ENCODE measurements at places on chromosomes 12 and 14. TPM values are rescaled to one million over a fixed set of nuclear protein-coding genes. Genes with fewer than 3 reads are reported as not detected.
A peak's percentile ranks its signal among the peaks of the same experiment; 100 is the strongest.

GRCh38 chr12:52052468-52053186 lies 1.4 kb downstream of the NR4A1 start:
- DNase-seq: no peak

GRCh38 chr14:79586989-79587598 lies 624.2 kb downstream of the DIO2 start:
- no peak for DNase-seq

GRCh38 chr12:26465419-26466097 lies 270.2 kb downstream of the SSPN start:
- no peak for DNase-seq

GRCh38 chr14:103680491-103681231 lies 34.6 kb downstream of the XRCC3 start:
- DNase-seq: no peak

GRCh38 chr14:74647678-74648461 lies 35.8 kb upstream of the LTBP2 start:
- DNase-seq: no peak

DNA sequence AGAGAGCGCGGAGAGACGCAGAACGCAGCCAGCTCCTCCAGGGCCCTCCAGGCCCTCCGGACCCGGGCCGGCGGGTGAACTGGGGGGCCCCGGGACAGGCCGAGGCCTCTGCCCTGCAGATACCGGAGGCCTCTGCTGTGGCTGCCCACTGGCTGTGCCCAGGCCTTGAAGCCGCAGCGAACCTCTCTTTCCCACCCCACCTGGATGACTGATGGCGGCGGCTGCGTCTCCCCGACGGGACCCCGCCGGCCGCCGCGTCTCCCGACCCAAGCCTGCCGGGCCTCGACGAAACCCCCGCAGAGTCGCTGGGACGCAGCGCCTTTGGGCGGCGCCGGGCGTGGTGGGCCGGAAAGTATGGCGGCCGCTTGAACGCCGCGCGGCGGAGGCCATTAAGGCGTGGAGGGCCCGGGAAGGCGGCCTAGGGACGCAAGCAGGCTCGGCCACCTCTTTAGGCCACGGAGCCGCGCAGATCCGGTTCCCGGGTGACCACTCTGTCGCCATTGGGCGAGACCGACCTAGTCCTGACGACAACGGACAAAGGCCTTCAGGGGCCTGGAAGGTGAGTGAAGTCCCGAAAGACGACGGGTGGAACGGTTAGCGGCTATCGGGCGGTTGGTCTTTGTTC lies 8.4 kb upstream of the ERGIC2 start:
- DNase-seq: no peak

GRCh38 chr14:72904840-72905561 lies 11.1 kb upstream of the DPF3 start:
- no peak for DNase-seq

DNA sequence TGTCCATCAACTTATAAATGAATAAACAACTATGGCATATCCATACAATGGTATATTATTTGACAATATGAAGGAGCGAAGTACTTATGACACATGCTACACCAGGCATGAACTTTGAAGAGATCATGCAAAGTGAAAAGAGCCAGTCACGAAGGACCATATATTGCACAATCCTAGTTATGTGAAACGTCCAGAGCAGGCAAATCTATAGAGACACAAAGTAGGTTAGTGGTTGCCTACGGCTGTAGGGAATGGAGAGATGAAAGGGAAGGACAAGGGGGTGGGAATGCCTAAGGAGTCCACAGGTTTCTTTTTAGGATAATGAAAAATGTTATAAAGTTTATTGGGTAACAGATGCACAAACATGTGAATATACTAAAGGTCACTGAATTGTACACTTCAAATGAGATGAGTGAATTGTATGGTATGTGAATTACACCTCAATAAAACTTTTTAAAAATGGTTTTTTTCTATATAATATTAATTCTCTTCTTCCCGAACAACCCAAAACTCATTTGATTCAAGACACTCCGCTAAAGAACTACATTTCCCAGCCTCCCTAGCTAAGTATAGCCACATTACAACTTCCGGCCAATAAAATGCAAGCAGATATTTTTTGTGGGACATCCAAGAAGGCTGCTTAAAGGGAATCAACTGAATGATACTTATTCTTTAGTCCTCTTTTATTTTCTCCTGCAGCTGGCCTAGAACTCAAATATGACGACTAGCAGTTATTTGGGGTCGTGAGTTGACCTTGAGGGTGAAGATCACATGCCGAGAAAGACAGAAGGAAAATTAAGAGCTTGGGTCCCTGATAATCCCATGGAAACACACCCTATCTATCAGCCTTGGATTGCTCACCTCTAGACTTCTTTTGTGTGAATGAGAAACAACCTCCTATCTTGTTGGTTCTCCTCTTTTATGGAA lies 187.2 kb downstream of the TTC8 start:
- DNase-seq: no peak

GRCh38 chr14:28494196-28494595 lies 272.4 kb upstream of the FOXG1 start:
- no peak for DNase-seq

DNA sequence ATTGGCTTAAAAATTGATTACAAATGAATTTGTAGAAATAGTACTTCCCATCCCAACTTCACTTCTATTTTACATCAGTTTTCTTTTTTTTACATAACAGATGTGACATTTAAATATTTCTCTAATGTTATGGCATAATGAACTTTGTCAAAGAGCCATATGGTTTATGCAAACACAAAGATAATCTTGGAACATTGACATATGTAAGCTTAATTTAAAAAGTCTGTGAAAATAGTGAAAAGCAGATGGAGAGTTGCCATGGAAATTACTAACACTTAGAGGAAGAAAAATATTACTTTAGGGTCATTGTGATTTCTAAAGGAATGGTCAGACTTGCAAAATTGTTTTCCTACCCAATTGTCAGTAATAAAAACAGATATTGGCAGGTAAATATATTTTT lies 232.4 kb downstream of the AEBP2 start:
- DNase-seq: no peak

DNA sequence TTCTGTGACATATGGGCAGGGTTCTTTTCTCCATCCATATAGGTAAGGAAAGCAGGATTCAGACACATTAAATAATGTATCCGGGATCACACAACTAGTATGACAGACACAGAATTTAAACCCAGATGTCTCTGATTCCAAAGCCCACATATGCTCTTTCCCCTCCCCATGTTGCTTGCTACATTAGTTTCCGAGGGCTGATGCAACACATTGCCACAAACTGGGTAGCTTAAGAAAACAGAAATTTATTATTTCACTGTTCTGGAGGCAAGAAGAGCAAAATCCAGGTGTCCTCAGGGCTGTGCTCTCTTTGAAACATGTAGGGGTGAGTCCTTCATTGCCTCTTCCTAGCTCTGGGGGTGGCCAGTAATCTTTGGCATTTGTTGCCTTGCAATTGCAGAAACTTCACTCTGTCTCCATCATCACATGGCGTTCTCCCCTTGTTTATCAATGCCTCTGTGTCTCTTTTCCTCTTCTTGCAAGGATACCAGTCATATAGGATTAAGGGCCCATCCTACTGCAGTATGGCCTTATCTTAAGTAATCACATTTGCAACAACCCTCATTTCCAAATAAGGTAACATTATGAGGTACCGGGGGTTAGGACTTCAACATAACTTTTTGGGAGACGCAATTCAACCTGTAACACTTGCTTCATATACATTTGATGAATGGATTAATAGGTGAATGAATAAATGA lies 83.0 kb upstream of the CCND2 start:
- DNase-seq: no peak

DNA sequence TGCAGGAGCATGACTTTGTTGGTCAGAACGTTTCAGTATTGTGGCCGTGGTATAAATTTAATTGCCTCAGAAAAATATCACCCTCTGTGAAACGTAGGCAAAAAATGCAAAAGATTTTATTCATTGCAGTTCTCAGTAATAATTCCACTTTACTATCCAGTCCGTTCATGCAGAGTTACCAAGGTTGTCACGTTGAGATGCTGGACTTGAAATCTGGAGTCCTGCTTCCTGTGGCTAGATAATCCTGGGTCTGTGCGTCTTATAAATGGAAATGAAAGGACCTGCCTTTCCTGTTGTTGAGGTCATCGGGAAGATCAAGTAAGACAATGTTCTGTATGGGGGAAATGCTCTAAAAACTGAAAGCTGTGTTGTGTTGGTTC lies 1.3 kb upstream of the AVPR1A start:
- DNase-seq: no peak

- no peak for DNase-seq
These were observed 33.3 kb downstream of the RAD52 start for GRCh38 chr12:916240-916639.

DNA sequence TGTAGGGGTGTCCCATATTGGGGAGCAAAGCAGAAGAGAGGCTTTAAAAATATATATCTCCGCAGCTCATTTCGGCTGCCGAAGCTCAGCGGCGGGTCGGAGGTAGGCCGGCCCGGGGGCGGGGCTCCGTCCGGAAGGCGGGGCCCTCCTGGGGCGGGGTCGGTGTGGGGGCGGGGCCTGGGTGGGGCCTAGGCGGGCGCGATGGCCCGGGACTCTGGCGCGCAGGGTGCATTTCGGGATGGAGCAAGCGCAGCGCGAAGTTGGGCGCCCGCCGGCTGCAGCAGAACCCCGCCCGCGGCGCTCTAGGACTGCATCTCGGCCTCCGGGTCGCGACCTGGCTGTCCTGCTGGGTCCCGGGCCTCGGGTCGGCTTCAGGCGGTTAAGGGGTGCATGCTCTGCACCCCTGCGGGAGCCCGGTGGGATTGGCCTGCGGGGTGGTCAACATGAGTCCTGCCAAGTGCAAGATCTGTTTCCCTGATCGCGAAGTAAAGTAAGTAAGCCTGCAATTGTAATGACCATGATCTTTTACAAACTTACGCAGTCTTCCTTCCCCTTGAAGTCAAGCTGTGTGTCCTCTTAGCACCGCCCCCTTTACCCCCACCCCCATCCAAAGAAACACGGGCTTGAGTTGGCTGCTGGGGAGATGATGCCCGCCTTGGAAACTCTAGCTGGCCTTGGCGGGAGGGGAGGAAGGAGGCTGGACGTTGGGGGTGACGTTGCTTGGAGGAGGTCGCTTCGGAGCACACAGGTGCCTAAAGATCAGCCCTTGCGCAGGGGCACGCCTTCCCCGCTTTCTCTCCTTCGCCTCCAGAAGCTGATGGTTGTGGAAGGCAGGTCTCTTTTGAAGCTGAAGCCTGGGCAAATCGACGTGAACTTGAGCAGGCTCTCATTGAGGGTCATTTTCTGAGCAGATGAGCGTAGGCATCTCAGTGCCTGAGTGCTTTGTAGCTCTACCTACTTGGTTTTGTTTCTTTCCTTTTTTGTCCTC lies 38.4 kb downstream of the ACACB start:
- no peak for DNase-seq

- no peak for DNase-seq
These were observed 1.8 kb downstream of the C1R start for GRCh38 chr12:7090222-7090998.

DNA sequence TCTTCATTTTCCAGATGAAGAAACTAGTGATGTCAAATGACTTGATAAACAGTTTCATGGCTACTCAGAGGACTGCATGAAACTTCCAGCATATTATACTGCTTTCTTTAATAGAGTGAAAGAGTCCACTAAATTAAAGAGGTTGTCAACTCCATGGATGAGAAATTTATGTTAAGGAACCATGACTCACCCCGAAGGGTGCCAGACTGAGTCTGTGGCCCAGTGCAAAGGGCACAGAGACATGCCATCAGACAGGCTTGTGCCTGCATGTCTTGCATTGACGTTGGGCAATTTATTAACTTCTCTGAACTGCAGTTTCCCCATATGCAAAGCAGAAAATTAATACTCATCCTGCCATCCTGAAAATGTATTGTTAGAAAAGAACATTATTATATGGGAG lies 382.4 kb downstream of the APAF1 start:
- DNase-seq: peak; percentile 22

DNA sequence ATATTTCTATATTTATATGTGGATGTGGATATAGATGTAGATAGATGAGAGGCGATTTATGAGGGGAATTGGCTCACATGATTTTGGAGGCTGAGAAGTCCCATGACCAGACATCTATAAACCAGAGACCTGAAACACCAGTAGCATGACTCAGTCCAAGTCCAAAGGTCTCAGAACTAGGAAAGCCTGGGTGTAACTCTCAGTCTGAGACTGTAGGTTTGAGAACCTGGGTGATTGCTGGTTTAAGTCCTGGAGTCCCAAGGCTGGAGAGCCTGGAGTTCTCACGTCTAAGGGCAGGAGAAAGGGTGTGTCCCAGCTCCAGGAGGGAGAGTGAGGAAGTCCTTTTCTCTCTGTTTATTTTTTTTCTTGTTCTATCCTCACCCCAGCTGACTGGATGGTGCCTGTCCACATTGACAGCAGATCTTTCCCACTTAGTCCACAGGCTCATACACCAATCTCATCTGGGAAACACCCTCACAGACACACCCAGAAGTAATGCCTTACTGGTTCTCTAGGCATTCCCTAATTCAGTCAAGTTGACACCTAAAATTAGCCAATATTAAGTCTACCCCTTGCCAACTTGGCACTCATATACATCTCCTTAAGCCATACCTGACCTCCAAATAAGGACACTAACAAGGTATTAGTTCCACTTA lies 45.4 kb downstream of the EMP1 start:
- DNase-seq: peak; percentile 61

DNA sequence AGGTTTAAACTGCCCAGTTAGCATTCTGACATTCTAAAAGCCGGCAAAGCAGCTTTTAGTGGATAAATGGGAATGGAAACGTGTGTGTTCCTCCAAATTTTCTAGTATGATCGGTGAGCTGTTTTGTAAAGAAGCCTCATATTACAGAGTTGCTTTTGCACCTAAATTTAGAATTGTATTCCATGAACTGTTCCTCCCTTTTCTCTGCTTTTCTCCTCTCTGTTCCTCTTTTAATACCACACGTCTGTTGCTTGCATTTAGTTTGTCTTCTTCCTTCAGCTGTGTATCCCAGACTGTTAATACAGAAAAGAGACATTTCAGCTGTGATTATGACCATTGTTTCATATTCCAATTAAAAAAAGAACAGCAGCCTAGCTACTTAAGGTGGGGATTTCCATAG lies 10.7 kb downstream of the DYRK2 start:
- DNase-seq: no peak

DNA sequence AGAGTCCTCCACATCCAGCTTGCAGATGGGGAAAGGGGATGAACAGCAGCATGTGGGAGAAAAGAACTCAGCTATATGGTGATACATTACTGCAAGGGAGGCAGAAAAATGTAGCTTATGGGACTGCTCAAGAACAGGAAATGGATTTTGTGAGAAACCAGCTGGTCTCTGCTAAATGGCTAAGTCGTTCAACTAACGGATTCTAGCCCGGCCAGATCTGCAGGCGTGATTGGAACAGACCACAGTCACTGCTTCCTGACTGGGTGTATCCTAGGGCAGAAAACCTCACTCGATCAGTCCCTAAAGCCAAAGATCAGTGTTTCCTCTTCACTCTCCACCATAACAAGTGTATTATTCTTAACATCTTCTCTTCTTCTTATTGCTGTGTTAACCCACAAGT lies 8.1 kb upstream of the PTGDR start:
- DNase-seq: no peak

The C1RL gene
- total RNA-seq: 11.3 TPM

The DICER1 gene
- total RNA-seq: 27.9 TPM

The TBX5 gene
- total RNA-seq: not detected

The PTCSC3 gene
- not detected for total RNA-seq

The IRAK3 gene
- 1.9 TPM for total RNA-seq

The FGD4 gene
- total RNA-seq: 19.9 TPM

The SLC17A8 gene
- total RNA-seq: not detected
